ENCODE measurements at places on chromosomes 5 and 9.

DNA sequence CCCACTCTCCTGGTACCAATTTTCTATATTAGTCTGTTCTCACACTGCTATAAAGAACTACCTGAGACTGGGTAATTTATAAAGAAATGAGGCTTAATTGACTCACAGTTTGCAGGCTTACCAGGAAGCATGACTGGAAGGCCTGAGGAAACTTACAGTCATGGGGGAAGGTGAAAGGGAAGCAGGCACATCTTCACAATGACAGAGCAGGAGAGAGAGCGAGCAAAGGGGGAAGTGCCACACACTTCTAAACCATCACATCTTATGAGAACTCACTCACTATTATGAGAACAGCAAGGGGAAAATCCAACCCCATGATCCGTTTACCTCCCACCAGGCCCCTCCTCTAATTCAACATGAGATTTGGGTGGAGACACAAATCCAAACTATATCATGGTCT, 72.2 kb downstream of the ATG10 start:
- DNase-seq: no peak

DNA sequence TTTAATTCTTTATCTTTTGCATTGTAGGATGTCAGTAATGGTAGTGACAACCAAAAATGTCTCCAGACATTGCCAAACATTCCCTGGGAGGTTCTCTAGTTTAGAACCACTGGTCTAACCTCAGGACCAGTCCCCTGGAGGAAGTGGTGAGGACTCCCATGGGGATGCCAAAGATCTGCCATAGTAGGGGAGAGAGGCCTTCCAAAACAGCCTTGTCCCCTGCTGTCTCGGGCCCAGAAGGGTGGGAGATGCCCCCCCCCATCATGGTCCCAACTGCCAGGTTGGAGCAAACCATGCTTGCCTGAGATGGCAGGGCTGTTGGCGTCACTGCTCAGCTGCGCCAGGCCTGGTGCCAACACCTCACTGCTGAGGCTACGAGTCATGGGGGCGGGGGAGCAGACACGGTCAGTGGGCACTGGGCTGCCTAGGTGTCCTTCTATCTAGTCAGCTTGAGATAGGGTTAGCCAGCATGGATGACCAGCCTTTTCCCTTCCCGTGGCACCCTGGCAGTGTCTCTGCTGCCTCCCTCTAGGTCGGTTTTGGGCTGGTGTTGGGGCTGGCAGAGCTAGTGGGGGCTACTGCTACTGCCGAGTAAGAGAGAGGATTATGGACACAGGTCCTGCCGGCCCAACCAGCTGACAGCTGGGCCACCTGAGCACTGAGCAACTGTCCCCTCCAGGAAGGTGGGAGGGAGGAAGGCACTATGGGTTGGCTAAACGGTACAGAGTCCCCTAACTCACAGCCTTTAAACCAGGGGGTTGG, 8.3 kb upstream of the CXXC5 start:
- no peak for DNase-seq

DNA sequence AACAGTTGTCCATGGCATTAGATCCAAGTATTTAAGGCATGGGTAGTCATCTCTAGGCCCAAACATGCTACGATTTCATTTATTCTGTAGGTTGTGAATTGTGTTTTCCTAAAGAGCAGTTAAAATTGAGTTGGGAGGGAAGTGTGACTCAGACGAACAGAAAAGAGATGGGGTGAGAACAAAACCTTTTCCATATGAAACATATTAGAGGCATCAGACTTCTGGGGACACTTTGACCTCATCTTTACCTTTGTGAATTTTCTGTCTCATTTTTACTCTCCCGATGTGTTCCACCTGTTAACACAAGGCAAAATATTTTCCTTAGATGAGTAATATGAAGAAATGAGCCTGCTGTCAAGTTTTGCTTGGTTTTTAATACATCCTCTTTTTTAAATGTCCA, 181.3 kb downstream of the ESM1 start:
- no peak for DNase-seq

GRCh38 chr5:10987276-10987924, 226.4 kb upstream of the DAP start:
- DNase-seq: no peak

GRCh38 chr5:78824831-78825281, 160.3 kb downstream of the ARSB start:
- DNase-seq: no peak

- no peak for DNase-seq
Observed at GRCh38 chr5:6236170-6236793, 142.1 kb downstream of the MED10 start.

DNA sequence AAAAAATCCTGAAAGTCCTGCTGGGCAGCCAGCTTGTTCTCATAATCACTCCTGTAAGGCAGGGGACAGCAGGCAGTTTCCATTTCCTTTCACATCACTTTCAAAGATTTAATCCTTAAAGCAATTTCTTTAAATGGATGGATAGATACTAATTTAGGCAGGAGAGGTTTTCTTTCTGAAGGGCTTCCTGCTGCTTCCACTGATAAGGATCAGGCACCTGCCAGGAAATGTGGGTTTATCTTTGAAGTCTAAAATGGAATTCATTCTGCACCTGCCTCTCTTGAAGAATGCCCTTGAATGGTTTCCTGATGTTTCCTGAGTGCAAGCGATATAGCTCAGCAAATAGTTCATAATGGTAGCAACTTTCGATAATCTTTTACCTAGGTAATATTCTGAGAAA, 64.5 kb downstream of the STARD4 start:
- DNase-seq: no peak

- no peak for DNase-seq
Observed at GRCh38 chr5:31913808-31914207, 260.3 kb downstream of the GOLPH3 start.

- DNase-seq: no peak
Observed at GRCh38 chr9:108400297-108400696, 455.5 kb downstream of the ACTL7B start.

GRCh38 chr5:177294632-177295031, 8.9 kb downstream of the RAB24 start:
- no peak for DNase-seq

GRCh38 chr5:29833394-29833793, 1360.1 kb upstream of the CDH6 start:
- no peak for DNase-seq
